Nephron progenitor cell (in vitro differentiated cells): ENCODE measurements at places on chromosomes 4 and X.
A peak's percentile ranks its signal among the peaks of the same experiment; 100 is the strongest.

GRCh38 chrX:1400049-1400448, 8.1 kb upstream of the SLC25A6 start:
- H3K4me1 ChIP-seq, result peaks cover 13% of the 10 kb centered on the region
- peaks cover 19% of the 10 kb centered on the region for H3K36me3 ChIP-seq
- no peak overlapping the region for H3K4me3 ChIP-seq
- DNase-seq, result no peak
- H3K27me3 ChIP-seq, result peaks cover 4% of the 10 kb centered on the region

DNA sequence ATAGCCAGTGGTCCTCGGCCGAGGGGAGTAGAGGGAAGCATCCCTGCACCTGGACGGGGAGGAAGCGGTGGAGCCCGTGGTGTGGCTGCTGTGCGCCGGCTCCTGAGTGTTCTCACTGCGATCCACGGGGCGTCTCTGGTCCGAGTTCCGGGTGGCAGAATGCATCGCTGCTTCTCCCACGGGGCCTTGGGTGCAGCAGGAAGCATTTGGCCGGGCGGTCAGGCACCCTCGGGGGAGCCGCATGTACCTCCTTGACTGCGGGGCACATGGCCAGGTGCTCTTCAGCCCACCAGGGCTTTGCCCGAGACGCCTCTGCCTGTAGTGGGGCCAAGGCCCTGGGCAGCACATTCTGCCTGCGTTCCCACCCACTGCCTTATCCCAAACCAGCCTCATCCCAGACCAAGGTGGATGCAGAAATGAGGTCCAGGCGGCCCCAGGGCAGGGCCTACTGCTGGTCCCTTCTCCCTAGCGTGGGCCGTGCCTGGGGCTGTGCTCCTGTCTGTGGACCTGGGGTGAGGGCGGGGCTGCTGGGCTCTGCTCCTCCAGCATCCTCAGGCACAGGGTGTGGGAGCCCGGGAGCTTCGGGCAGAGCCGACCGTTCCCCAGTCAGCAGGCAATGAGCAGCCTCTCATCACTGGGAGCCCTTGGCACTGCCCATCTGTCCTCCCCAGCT, 27.5 kb downstream of the NKX1-1 start:
- no peak overlapping the region for H3K27ac ChIP-seq
- no peaks in the 10 kb centered on the region for H3K4me1 ChIP-seq
- H3K27me3 ChIP-seq, result no peaks in the 10 kb centered on the region
- H3K36me3 ChIP-seq, result peaks cover 5% of the 10 kb centered on the region
- DNase-seq, result peak; percentile 3

GRCh38 chr4:159266981-159267868, 164.3 kb downstream of the RAPGEF2 start:
- H3K4me1 ChIP-seq, result peaks cover 12% of the 10 kb centered on the region
- H3K36me3 ChIP-seq, result peaks cover 5% of the 10 kb centered on the region
- no peak for DNase-seq

DNA sequence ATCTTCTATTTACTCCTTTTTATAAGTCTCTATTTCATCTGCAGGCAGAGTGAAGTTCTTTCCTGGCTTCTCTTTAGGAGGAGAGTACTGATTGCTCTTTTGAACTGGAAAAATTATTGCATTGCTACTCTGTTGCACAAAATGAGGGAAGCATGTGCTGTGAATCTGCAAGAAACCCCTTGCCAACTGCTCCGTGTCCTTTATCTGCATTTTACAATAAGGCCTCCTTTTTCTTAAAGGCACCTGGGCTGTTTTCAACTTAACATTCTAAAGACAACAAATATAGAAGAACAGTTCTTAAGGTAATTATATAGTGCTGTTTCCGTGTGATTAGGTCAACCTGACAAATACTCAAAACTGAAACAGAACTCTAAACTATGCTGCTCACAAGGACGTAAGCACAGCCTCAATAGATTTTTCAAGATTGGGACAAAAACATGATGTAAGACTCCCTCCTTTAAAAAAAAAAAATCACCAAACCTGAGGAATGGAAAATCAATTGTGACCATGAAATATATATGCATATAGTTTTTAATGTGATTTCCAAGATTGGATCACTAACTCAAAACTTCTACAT, 716.6 kb upstream of the INTU start:
- peaks cover 3% of the 10 kb centered on the region for H3K27me3 ChIP-seq
- H3K36me3 ChIP-seq, result no peaks in the 10 kb centered on the region
- no peaks in the 10 kb centered on the region for H3K4me1 ChIP-seq
- no peak overlapping the region for H3K4me3 ChIP-seq
- no peak for DNase-seq

DNA sequence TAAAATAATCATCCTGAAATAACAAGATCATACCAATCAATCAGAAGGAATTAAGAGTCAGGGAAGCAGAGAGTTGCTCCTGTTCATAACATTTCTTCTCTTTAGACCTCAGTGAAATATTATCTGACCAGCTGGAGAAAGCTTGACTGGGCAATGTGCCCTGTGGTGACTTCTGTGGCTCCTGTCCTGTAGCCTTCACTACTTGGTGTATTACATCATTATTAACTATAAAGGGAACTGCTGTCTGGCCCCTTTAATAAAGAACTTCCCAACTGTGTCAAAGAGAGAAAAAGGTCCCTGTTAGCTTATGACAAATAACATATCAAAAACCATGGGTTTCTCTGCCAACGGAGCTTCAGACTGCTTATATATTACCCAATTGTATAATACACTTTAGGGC, 18.0 kb downstream of the OPHN1 start:
- peaks cover 4% of the 10 kb centered on the region for H3K36me3 ChIP-seq
- H3K4me3 ChIP-seq, result no peak overlapping the region
- no peak for DNase-seq
- peaks cover 3% of the 10 kb centered on the region for H3K27me3 ChIP-seq

DNA sequence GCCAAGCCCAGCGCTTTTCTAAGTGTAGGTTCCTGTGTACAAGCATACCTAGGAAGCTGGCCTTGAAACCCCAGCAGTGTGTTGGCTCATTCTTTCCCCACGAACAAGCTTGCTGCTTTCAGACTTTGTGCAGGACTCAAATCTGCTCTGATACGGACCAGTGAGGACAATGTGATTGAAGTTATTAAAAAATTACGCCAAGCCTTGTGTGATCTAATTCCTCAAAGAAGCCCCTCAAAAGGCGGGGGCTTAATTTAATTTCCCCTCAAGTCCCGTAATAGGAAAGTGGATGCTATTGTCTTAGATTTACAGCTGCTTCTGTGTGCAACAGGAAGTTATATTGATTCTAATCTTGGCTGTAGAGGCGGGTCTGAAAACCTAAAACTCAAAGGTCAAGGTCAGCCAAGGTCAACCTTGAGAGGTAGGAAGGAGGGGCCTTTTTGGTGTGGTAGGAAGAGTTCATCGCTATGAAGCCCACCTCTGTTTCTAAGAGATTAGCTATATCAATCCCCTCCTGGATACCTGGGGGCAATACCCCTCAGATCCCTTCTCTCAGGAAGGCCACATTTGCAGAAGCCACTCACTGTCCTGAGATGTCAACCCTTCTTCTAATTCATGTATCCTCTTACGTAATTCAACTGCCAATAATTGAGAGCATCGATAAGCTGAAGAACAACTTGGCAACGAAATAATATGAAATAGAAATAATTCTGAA, 45.1 kb downstream of the TBC1D9 start:
- H3K27me3 ChIP-seq, result peaks cover 7% of the 10 kb centered on the region
- peaks cover 27% of the 10 kb centered on the region for H3K36me3 ChIP-seq
- H3K27ac ChIP-seq, result no peak overlapping the region
- no peak overlapping the region for H3K4me3 ChIP-seq
- no peaks in the 10 kb centered on the region for H3K4me1 ChIP-seq
- no peak for DNase-seq

- H3K27me3 ChIP-seq, result peaks cover 79% of the 10 kb centered on the region
- no peak overlapping the region for H3K4me3 ChIP-seq
- H3K4me1 ChIP-seq, result no peaks in the 10 kb centered on the region
- DNase-seq, result no peak
These were observed 71.9 kb upstream of the PHOX2B start for GRCh38 chr4:41820473-41820872.

GRCh38 chrX:20433388-20433775, 166.7 kb upstream of the RPS6KA3 start:
- no peak overlapping the region for H3K27ac ChIP-seq
- no peak for DNase-seq
- no peaks in the 10 kb centered on the region for H3K36me3 ChIP-seq
- H3K4me1 ChIP-seq, result peaks cover 7% of the 10 kb centered on the region
- no peak overlapping the region for H3K4me3 ChIP-seq

DNA sequence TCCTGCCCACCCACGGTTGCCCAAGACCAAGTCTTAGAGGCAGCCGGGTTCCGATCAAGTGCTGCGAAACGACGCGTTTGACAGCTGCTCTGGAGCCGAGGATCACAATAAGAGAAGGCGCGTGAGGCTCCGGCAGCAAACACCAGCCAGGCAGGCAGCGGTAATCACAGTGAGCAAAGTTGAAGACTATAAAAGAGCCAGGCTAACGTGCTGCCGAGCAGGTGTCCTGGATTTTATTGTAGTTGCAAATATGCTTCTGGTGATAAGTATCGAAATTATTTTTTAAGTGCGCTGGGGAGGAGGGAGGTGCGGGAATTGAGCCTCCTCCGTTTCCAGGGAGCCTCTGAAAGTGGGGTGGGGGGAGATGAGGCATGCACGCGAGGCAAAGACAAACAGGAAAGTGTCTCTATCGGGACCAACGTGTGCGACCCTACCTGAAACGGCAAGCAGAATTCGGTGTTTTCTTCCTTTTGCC, 590 bp downstream of the GABRA2 start:
- no peak overlapping the region for H3K27ac ChIP-seq
- H3K27me3 ChIP-seq, result peaks cover 53% of the 10 kb centered on the region
- peak; percentile 47 for DNase-seq
- no peaks in the 10 kb centered on the region for H3K36me3 ChIP-seq
